Nucleus accumbens (tissue), 56 donors: ENCODE measurements at places on chromosomes 3 and 15.

GRCh38 chr3:152296971-152297370, 28.2 kb downstream of the MBNL1 start:
- no peak for DNase-seq

DNA sequence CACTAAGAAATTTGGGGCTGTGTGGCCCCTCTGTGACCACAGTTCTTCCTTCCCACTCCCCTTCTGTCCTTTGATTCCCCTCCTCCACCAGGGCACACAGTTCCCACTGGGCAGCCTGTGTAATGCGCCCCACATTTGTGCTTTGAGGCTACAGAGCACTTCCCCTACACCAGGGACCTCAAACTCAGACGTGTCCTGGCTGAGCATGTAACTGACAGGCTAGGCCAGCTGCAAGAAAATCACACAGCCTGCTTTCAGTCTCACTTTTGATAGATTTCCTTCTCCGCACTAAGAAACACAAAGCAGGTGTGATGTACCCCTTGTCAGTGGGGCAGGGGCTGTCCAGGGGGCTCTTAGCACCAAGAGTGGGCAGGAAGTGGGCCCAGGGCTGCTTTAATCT, 29.6 kb downstream of the PRKCD start:
- no peak for DNase-seq

GRCh38 chr15:36585774-36586173, 6.3 kb downstream of the CDIN1 start:
- no peak for DNase-seq

DNA sequence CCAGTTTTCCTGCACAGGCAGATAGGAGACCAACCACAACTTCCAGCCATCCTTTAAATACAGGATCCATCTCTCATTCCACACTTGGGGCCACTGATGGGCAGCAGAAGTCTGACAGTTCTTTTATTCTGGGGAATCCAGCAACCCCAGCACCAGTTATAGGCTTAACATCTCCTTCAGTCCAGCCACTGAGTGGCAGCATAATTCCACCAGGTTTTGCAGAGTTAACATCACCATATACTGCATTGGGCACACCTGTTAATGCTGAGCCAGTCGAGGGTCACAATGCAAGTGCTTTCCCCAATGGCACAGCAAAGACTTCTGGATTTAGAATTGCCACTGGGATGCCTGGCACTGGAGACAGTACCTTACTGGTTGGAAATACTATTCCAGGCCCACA, 2.9 kb downstream of the NPAP1 start:
- no peak for DNase-seq

- no peak for DNase-seq
These were observed 235.8 kb downstream of the RAP2B start for GRCh38 chr3:153397794-153398193.

DNA sequence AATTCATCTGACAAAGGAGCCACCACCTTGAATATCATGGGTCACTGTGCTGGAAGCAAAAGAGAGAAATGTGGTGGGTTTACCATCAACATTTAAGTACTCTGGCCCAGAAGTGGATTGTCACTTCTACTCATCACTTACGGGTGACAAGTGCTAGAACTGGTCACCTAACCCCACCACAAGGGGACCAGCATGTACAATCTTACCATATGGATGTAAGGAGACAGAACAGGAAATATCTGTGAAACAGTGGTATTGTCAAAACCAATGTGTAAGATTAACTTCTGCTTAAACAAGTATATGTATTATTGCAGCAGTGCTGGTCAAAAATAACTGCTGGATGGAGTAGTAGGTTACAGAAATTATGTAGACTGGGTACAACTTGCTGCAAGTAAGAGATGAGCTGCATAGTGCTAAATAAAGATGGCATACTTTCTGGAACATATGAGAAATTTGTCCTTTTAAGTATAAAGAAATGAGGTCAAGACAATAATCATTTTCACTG, 171.8 kb downstream of the POTEB3 start:
- no peak for DNase-seq

GRCh38 chr3:189238071-189238470, 66.3 kb downstream of the TPRG1 start:
- DNase-seq: no peak

GRCh38 chr3:112377568-112378071, 44.7 kb downstream of the CD200 start:
- no peak for DNase-seq

GRCh38 chr3:17469954-17470353, 272.5 kb downstream of the TBC1D5 start:
- no peak for DNase-seq

- no peak for DNase-seq
These were observed 49.1 kb downstream of the ZDHHC3 start for GRCh38 chr3:44926921-44927320.

DNA sequence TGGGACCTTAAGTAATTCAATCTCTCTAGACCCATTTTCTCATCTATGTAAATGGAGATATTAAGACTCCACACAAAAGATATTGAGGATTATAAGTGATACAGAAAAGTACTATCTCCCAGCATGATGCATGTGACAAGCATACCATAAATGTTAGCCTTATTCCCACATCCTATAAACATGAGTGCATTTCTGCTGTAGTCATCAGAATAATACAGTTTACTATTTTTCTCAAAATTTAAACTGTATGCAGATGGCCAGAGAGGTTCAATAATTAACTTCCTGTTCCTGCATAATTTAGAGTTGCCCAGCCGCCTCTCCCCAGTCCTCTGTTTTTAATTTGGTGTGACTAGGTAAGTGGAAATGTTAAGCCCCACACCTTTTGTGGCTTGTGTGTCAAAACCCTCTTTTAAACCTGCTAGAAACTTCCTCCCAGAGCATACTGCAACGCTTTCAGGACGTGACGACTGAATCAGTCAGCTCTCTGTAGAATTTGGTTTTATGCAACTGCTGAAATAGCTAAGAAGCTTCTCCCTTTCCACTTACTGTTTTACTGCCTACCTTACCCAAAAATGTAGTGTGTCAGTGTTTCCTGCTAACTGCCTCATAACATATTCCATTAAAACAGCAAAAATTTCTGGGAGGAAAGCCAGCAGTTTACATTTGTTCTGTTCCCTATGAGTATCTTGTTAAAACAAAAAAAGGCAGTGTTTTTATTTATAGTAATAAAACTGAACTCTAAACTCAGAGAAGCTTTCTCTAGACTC, 1037.9 kb downstream of the EPHA3 start:
- no peak for DNase-seq

DNA sequence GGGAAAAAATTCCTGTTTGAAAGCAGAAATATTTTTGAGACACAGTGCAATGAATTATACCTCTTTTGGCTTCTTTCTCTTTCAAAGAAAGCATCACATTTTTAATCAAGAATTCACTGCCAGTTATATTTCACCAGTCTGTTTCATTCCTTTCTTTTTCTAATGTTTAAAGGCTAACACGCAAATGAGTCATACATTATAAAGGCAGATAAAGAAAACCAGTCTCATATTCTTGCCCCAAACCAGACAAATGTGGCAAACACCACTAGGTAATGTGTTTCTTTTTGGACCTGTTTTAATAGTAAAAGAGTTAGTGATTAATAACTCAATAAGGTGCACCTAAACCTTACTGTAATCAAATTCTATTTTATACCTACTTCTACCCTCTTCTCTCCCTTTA, 83.8 kb downstream of the PLOD2 start:
- no peak for DNase-seq

- no peak for DNase-seq
These were observed 235.7 kb downstream of the MCTP2 start for GRCh38 chr15:94467034-94467433.

GRCh38 chr15:70196372-70197316, 98.9 kb upstream of the TLE3 start:
- no peak for DNase-seq

GRCh38 chr3:114307222-114307830, 13.5 kb downstream of the TIGIT start:
- DNase-seq: no peak

GRCh38 chr15:91055548-91056331, 33.3 kb upstream of the VPS33B start:
- peak; percentile 46 for DNase-seq

- no peak for DNase-seq
These were observed 21.6 kb upstream of the MOBP start for GRCh38 chr3:39445927-39446326.

GRCh38 chr15:52780172-52780980, 9.8 kb downstream of the ONECUT1 start:
- DNase-seq: peak; percentile 42

DNA sequence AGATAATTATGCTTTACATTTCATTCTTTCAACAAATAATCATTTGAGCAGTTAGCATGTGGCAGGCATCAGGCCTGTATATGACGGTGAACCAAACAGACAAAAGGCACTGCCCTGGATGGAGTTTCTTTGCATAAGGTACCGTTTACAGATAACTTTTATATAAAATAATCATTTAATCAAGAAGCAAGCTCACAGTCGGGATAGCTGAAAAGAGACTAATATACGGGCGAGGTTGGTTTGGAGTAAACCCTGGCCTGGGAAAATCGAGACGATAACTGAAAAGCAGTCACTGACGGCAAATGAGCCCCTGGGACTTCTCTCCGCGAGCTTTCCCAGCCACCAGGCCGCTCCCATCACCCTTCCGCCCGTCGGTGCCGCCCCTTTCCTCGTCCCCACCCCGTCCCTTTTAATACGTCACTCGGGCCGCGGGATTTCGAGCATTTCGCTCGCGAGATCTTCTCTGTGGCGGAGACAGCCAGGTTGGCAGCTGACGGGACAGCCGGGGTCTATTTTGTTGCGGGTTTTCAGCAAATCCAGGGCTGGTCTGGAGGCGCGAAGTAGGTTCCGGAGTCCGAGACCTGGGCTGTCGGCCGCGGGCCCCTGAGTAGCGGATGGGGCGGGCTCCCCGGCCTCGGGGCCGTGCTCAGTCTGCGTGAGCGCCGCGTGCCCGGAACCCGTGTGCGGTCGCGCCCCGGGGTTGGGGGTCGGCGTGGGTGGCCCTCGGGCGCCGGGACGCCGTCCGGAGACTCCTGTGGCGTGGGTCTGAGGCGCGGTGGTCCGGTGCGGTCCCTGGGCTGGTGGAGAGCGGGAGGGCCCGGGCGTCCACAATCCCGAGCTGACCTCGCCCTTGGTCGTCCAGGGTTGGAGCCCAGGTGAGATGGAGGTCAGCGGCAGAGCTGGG, at the start of gene NMD3:
Gene NMD3 (plus strand): TSS at position 462 of the 904 bp plus-strand sequence. CDS start 703 bp downstream, outside the sequence.
- DNase-seq: peak; percentile 91

GRCh38 chr3:65751123-65751700, 287.5 kb downstream of the MAGI1 start:
- peak; percentile 72 for DNase-seq

DNA sequence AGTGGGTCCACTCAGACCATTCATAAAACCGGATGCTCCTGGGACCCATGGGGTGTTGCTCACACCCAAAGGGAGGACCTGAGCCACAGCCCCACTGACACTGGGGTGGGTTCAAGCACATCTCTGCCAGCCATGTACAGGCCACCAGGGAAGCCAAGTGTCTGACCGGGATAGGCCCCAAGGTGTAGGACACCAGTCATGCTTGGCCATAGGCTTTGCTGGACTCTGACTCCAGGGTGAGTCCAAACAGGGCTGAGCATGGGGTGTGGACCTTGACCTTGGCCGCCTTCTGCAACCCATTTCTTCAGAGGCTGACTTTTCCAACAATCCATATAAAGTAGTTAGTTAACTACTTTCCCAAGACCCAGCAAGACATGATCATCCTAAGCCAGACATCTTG, 31.4 kb upstream of the DUSP7 start:
- DNase-seq: no peak

- DNase-seq: no peak
These were observed 43.8 kb downstream of the RBM15B start for GRCh38 chr3:51434746-51435327.

GRCh38 chr3:45509038-45509767, 85.3 kb upstream of the LIMD1 start:
- DNase-seq: peak; percentile 87

GRCh38 chr3:11613851-11614487, 29.7 kb downstream of the VGLL4 start:
- DNase-seq: no peak

DNA sequence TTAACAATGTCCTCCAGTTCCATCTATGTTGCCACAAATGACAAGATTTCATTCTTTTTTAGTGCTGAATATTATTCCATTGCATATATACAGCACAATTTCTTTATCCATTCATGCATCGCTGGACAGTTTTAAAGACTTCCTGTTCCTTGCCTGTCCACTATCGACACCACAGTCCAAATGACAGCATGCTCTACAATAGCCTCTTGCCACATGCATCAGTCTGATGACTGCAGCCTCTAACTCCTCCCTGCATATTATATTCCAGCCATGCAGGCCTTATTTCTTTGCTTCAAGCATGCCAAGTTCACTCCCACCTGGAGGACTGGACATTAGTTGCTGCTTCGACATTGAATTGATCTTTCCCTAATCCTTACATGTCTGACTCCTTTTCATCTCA, 306.2 kb downstream of the FOXP1 start:
- DNase-seq: no peak

GRCh38 chr3:14880447-14881106, 61.8 kb downstream of the FGD5 start:
- no peak for DNase-seq

- no peak for DNase-seq
These were observed 19.1 kb downstream of the CSRNP1 start for GRCh38 chr3:39134305-39134704.

GRCh38 chr3:6860149-6860953, 564 bp upstream of the GRM7 start:
- no peak for DNase-seq

DNA sequence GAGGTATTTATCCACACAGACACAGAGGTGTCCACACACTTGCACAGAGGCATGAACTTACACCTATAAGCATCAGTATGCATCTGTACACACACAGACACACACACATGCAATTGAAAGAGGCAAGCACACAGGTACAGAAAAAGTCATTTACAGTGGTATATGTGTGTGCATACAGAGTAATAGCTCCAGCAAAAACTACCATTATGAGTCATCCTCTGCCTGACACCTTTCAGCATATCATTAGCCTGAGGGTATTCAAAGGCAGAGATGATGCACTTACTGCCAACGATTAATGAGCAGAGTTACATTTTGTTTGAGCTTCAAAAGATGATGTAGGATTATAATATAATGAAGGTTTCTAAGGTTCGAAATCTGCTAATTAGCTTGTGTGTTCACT, 100.3 kb upstream of the TPRG1 start:
- DNase-seq: no peak

- DNase-seq: no peak
These were observed 486.2 kb downstream of the IGSF11 start for GRCh38 chr3:118548434-118548833.

GRCh38 chr15:71042356-71042922, 72.8 kb upstream of the THSD4 start:
- DNase-seq: no peak

GRCh38 chr3:77456906-77457305, 417.0 kb downstream of the ROBO2 start:
- no peak for DNase-seq

DNA sequence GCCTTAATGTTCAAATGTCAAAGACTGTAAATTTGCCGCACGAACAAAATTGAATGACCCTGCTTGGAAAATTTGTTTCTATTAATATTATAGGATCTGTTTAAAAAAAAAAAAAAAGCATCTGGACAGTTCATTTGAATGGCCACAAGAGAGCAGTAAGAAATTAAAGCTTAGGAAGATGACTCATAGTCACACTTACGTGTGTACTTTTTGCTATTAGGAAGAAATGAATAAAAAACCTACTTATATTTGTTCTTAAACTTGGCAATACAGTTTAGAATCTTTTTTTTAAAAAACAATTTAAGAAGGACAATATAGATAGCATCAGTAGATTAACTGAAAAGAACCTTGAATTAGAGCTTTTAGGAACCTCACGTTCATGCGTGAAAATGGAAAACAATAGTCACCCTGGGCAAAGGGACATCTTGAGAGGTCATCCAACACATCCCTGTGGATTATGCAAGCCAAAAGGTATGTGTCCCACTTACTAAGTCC, 621.8 kb downstream of the MECOM start:
- DNase-seq: no peak

GRCh38 chr15:89367485-89368451, 33.1 kb upstream of the POLG start:
- peak; percentile 22 for DNase-seq
